ENCODE measurements at places on chromosomes 12 and 14.

DNA sequence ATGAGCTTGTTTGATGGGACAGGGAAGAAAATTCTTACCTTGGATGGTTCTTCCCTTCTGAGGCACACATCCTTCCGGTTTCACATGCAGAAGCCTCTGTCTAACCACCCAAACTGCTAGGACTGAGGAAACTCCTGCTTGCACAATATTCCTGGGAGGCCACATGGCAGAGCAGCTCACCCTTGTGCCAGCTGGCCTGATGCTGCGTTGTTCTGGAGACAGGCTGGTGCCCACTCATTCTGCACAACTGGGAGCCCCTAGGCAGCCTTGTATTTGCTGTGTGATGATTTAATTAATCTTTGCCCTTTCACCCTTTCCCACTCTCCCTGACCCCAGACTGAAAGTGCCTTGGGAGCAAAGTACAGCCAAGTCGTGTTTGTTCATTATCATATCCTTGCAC lies 130.8 kb downstream of the RTN1 start:
- H3K36me3 ChIP-seq, result no peaks in the 10 kb centered on the region
- no peaks in the 10 kb centered on the region for H3K4me1 ChIP-seq
- no peak for DNase-seq
- no peak overlapping the region for H3K27ac ChIP-seq

DNA sequence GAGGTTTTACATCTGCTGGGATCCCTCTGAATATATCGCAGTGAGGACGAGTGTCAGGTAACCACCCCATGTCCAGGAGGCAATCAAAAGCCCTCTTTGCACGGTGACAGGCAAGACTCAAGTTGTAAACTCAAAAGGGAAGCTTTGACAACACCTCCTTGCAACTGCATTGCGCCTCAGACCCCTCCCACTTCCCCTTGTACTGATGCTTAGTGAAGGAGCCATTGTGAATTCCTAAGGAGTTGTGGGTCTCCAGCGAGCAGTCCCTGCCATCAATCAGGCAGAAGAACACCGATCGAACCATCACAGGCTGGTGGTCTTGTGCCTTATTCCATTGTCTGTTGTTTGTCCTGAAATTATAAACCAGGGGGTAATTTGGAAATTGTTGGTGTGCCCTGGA lies 112.6 kb downstream of the CCDC60 start:
- H3K4me3 ChIP-seq, result no peak overlapping the region
- no peak for DNase-seq
- H3K27ac ChIP-seq, result no peak overlapping the region
- H3K36me3 ChIP-seq, result no peaks in the 10 kb centered on the region

GRCh38 chr12:109378569-109378968 lies 30.9 kb downstream of the MYO1H start:
- no peak for DNase-seq
- no peaks in the 10 kb centered on the region for H3K27me3 ChIP-seq
- no peak overlapping the region for H3K4me3 ChIP-seq
- H3K27ac ChIP-seq, result no peak overlapping the region
- no peaks in the 10 kb centered on the region for H3K4me1 ChIP-seq

- no peaks in the 10 kb centered on the region for H3K27me3 ChIP-seq
- H3K27ac ChIP-seq, result no peak overlapping the region
- H3K36me3 ChIP-seq, result no peaks in the 10 kb centered on the region
- no peak for DNase-seq
- H3K4me1 ChIP-seq, result no peaks in the 10 kb centered on the region
Observed at GRCh38 chr12:115470526-115470925, 786.6 kb upstream of the TBX3 start.

- no peaks in the 10 kb centered on the region for H3K27me3 ChIP-seq
- no peak overlapping the region for H3K27ac ChIP-seq
- H3K4me1 ChIP-seq, result no peaks in the 10 kb centered on the region
Observed at GRCh38 chr12:45355730-45356129, 139.8 kb downstream of the ANO6 start.

GRCh38 chr12:113135178-113136127 lies at the start of gene RASAL1:
Gene RASAL1 (minus strand): TSS chr12:113135761. CDS start chr12:113135462, 299 bp downstream.
- H3K4me1 ChIP-seq, result peaks cover 4% of the 10 kb centered on the region
- no peak within 1 kb of the TSS for H3K27ac ChIP-seq
- H3K27me3 ChIP-seq, result peaks cover 12% of the 10 kb centered on the region
- DNase-seq, result no peak

DNA sequence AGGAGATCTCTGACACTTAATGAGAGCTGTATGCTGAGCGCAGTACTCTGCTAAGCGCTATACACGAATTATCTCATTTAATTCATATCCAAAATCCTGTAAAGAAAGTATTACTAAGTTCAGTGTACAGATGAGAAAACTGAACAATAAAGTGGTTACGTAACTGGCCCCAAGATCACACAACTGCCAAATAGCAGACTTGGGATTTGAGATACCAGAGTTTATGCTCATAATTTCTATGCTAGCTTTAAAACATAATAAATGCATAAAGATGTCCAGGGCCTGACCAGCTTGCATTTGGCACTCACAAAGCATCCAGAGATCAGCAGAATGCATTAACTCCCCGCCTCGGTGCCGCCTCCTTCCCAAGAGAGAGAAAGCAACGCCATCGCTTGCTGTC lies 83.2 kb upstream of the PWP1 start:
- no peaks in the 10 kb centered on the region for H3K27me3 ChIP-seq
- no peak overlapping the region for H3K27ac ChIP-seq
- H3K4me3 ChIP-seq, result no peak overlapping the region
- H3K36me3 ChIP-seq, result no peaks in the 10 kb centered on the region
- DNase-seq, result no peak

DNA sequence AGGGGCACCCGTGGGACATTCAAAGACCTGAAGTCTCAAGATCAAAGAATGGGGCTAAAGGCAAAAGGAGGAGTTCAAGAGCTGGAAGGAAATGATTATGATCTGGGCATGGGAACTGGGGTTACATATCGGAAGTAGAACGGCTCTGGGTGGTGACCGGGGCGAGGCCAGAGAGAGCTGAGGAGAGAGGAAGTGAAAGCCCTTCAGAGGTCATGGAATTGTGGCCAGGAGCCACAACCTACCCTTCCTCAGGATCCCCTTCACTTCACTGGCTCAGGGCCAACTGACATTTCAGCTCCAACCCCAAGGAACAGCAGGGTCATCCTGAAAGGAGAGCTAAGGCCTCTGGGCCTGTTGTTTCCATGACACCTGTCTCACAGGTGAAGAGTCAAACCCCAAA lies 57.8 kb downstream of the GALNT16 start:
- no peaks in the 10 kb centered on the region for H3K27me3 ChIP-seq
- no peaks in the 10 kb centered on the region for H3K36me3 ChIP-seq
- H3K27ac ChIP-seq, result peak overlapping the region; percentile 24

- H3K27ac ChIP-seq, result no peak overlapping the region
- DNase-seq, result no peak
- H3K4me3 ChIP-seq, result no peak overlapping the region
- H3K27me3 ChIP-seq, result no peaks in the 10 kb centered on the region
- no peaks in the 10 kb centered on the region for H3K36me3 ChIP-seq
Observed at GRCh38 chr12:117439531-117440001, 78.1 kb upstream of the NOS1 start.

GRCh38 chr12:79591988-79592387 lies 98.8 kb downstream of the PAWR start:
- H3K4me1 ChIP-seq, result no peaks in the 10 kb centered on the region
- no peak overlapping the region for H3K27ac ChIP-seq

- H3K27ac ChIP-seq, result no peak overlapping the region
- H3K4me3 ChIP-seq, result no peak overlapping the region
- no peaks in the 10 kb centered on the region for H3K36me3 ChIP-seq
- DNase-seq, result peak; percentile 24
- peaks cover 9% of the 10 kb centered on the region for H3K27me3 ChIP-seq
Observed at GRCh38 chr14:56555921-56556570, 23.6 kb upstream of the TMEM260 start.

DNA sequence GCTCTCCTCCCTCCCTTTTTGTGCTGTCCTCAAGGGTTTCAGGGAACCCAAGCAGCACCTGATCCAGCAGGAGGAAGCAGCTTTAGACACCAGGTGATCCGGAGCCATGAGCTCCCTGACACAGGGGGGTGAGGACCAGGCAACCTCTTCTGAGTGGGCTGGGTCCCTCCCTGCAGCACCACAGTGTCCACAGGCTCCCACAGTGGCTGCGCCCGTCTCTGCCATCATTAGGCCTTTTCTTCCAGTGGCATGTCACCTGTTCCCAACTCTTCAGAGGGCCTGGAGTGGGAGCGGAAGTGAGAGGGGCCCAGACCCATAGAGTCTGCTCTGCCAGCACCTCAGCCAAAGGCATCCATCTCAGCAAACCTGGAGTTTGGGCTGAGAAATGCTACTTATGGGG lies 421 bp upstream of the KRT76 start:
- no peak for DNase-seq
- no peaks in the 10 kb centered on the region for H3K4me1 ChIP-seq
- no peaks in the 10 kb centered on the region for H3K36me3 ChIP-seq
- H3K27ac ChIP-seq, result no peak overlapping the region
- H3K4me3 ChIP-seq, result no peak overlapping the region
